NCI-H1436 treated with DMSO at 0.1 percent for 48 hours (cell line): ENCODE measurements at places on chromosomes 6 and 20.
A peak's percentile ranks its signal among the peaks of the same experiment; 100 is the strongest.

DNA sequence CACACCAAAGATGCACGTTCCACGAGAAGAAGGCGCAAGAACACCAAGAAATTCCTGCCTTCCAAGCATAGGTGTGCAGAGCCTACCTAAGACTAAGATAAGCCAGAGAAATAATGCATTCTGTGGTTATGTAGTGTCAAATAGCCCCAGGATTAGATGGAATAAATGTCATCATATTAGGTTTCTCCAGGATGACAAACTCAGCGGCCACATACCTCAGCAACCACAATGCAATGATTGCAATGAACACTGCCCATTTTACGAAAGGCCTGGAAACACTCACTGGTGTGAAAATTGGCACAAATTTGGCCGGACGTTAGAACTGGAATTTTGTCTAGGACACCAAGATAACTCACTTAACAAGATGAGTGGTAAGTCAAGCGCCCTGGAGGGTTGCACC, 129.7 kb downstream of the SLC22A3 start:
- DNase-seq = no peak

GRCh38 chr6:1535295-1535694, 74.4 kb upstream of the FOXC1 start:
- DNase-seq = no peak

DNA sequence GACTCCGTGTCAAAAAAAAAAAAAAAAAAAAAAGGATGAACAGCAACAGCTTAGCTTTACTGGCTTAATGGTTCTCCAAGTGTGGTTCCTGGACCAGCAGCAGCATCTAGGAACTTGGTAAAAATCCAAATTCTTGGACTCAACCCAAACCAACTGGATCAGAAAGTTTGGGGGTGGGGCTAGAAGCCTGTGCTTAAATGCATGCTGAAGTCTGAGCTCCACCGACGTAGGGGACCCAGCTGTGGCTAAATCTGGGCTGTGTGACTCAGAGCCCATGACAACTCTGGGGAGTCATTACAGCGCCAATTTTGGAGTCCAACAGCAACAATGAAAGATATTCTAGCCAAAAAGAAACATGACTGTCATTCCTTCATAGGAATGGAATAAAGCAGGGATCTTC, 13.6 kb upstream of the CHD6 start:
- DNase-seq = no peak

DNA sequence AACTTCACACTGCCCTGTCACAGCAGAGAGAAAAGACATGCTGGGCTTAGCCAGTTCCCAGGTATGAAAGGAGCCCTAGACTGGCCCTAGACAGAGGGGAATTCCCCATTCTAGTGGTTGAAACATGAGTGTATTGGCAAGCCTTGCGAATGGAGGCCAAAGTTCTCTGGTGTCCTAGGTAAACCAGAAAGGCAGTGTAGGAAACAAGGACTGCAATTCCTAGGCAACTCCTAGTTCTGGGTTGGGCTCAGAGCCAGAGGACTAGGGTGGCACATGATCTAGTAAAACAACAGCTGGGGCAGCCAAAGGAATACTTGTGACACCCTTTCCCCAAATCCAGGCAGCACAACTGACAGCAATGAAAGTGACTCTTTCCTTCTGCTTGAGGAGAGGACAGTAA, 265.0 kb upstream of the EPHA7 start:
- no peak for DNase-seq

DNA sequence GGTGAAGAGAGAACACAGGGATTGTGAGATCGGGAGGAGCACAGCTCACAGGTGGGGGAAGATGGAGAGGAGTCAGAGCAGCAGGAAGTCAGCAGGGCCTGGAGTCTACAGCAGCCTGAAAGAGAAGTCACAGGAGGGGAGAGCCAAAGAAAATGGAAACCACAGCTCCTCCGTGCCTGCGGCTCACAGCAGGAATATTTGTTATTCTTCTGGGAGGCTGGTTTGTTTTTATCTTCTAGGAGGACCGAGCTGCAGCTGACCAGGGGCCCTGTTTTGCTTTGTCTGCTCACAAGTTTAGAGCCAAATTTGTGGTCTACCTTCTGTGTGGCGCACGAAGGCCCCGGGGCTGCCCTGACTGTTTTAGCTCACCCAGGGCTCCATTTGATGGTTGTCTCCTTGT, 81.8 kb downstream of the CLIC5 start:
- DNase-seq = no peak

GRCh38 chr6:3249821-3250220, 8.9 kb upstream of the PSMG4 start:
- no peak for DNase-seq

- peak; percentile 13 for DNase-seq
These were observed 23.7 kb downstream of the PEX7 start for GRCh38 chr6:136846046-136846445.

- DNase-seq = no peak
These were observed 97.8 kb upstream of the CARMIL1 start for GRCh38 chr6:25181350-25181724.

DNA sequence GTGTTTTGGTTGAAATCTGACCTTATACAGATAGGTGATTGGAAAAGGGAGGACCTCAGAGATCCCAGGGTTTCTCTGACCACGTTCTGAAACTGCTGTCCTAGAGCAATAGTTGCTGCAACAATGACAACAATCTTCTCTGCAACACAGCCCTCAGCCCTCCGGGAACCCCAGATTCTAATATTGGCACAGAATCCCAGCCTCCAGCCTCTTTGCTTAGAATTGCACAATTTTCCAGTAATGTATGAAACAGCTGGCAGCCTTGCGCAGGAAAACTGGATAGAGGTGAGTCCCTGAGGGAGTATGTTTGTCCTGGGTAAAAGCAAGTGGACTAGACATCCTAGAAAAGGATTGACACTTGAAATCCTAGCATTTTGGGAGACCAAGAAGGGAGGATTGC, 30.4 kb upstream of the PNRC1 start:
- no peak for DNase-seq

GRCh38 chr6:113734982-113735381, 122.2 kb upstream of the MARCKS start:
- DNase-seq = no peak

GRCh38 chr6:168157272-168158212, 78.5 kb upstream of the FRMD1 start:
- DNase-seq = no peak

GRCh38 chr6:24480705-24481104, 8.7 kb downstream of the GPLD1 start:
- no peak for DNase-seq

DNA sequence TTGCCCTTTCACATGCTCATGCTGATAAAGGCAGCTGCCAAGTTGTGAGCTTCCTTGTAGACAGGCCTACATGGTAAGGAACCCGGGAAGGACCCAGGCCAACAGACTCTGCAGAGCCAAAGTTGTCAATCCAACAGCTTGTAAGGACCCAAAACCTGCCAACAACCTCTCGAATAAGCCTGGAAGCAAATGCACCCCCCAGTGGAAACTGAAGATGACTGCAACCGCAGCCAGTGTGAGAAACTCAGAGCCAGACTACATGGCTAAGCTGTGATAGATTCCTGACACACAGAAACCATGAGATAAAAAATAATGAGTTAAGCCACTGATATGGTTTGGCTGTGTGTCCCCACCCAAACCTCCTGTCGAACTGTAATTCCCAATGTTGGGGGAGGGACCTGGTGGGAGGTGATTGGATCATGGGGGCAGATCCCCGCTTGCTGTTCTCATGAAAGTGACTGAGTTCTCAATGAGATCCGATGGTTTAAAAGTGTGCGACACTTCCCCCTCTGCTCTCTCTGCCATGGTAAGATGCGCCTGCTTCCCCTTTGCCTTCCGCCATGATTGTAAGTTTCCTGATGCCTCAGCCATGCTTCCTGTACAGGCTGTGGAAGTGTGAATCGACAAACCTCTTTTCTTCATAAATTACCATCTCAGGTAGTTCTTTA, 18.8 kb upstream of the CLPSL2 start:
- DNase-seq = no peak

GRCh38 chr6:22598339-22598738, 29.0 kb downstream of the HDGFL1 start:
- no peak for DNase-seq

DNA sequence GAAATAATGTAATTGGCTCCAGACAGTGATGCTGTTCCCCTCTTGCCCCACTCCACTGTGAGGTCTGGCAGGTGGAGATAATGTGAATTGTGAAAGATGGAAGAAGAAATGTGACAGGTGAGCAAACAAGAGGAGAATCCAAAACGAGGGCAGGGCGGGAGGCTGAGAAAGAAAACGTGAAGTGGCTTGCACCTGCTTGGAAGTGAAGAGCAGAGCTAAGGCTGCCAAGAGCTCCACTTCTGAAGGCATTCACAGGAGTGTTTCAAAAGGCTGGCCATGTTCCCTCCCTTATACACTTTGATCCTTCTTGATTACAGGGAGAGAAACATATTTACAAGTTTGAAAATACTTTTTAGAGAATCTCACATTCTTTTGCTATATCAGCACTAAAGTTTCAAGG, 359.4 kb downstream of the EPHA7 start:
- DNase-seq = no peak

DNA sequence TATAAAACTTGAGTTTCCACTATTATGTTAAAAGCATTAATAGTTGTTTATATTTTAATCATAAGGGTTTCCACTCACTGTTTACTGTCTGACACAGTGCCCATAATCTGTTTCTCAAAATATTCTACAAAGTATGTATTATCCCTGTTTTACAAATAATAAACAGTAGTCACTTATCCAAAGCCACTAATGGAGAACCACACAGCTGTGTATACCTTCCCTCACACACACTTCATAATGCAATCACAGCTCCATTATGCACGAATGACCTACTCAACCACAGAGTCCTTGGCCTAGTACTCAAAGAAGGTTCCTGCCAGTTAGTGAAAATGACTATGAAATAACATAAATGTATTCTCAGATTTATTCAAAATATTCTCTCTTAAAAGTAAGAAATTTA, 103.1 kb downstream of the EPB41L2 start:
- DNase-seq = no peak

DNA sequence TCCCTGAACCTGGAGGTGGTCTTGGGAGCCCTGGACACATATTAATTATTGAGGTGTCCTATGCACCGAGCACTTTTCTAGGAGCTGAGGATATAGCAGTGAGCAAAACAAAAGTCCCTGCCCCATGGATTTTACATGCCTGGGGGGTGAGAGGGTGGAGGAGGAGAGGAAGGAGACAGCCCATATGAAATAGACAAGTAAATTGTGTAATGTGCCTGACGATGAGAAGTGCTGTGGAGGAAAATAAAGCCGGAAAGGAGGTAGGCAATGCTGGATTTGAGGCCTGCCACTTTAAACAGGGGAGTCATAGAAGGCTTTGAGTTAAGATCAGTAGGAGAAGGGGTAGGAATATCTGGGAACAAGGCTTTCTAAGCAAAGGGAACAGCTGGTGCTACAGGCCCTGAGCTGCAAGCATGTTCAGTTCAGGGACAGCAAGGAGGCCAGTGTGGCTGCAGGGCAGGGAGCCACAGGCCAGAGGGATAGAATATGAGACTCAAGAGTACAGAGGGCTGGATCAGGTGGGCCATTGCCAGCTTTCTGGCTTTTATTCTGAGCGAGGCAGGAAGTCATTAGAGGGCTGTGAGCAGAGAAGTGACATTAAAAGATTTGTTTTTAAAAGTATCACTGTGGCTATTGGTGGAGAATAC, 19.1 kb upstream of the MYLIP start:
- no peak for DNase-seq

GRCh38 chr6:154872542-154873114, 122.5 kb upstream of the TIAM2 start:
- DNase-seq = no peak

DNA sequence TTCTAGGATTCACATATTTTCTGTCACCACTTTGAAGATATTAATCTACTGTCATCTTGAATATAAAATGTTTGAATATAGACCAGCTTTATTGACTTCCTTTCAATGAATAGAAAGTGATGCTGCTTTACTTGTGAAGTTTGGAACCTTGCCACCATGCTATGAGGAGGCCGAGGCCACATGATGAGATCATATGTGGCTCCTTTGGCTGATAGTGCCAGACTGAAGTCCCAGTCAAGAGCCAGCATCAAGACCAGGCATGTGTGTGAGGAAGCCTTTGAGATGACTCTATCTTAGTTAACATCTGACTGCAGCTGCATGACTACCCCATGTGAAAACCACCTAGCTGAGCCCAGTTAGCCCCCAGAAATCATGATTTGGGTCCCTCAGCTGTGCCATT, 169.5 kb downstream of the OTOR start:
- no peak for DNase-seq

- DNase-seq = no peak
These were observed 107.1 kb downstream of the COL12A1 start for GRCh38 chr6:75098709-75099108.

DNA sequence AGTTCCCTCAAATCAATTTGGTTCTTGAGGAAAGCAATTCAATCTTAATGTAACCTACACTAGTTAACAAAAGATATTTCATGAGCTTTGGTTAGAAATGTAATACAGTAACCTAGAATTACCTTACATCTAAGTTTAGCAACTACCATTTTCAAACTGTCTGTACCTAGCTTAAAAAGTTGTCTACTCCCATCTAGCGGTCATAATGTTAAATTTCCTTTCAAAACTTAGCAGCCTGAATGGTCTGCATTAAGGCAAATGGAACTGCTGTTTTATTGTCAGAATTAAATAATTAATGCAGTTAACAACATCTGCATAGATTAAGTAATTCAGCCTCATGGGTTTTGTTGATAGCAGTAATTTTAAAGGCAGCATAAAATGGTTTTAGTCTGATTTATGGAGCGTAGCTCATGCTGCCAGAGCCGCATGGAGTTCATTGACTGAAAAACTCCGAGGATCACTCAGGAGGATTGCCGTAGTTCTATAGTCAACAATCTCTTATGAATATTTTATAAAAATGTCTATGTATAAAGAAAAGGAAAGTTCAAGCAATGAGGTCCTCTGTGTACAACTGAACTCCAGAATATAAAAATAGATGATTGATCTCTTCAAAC, 485.4 kb upstream of the MANEA start:
- DNase-seq = peak; percentile 36

DNA sequence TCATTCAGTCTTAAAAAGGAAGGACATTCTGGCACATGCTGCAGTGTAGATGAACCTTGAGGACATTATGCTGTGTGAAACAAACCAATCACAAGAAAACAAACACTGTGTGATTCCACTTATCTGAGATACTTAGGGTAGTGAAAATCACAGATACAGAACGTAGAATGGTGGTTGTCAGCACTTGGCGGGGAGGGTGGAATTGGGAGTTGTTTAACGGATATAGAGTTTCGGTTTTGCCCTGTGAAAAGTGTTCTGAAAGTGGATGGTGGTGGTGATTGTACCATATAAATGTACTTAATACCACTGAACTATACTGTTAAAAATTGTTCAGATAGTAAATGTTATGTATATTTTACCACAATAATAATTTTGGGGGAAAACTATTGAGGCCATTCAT, 18.4 kb downstream of the KAT14 start:
- DNase-seq = no peak

DNA sequence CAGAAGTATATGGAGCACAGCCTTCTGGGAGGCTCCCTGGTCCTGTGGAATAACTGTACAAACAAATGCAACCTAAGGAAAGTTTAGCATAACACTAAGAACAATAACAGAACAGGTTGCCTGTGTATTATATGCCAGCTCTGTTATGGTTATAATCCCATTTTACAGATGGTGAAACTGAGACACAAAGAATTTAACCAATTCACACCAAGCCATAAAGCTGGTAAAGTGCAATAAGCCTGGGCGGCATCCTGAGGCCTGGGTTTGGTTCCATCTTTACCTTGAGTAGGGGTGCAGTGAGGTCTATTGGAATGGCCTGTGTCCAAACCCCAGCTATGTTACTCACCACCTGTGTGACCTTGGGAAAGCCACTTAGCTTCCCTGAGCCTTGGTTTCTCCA, 14.7 kb upstream of the PACSIN1 start:
- DNase-seq = no peak
